ENCODE measurements at places on chromosomes 6 and 20.
A peak's percentile ranks its signal among the peaks of the same experiment; 100 is the strongest.

GRCh38 chr20:62133051-62133845 is 9.9 kb downstream of the PSMA7 start:
- no peak for DNase-seq

DNA sequence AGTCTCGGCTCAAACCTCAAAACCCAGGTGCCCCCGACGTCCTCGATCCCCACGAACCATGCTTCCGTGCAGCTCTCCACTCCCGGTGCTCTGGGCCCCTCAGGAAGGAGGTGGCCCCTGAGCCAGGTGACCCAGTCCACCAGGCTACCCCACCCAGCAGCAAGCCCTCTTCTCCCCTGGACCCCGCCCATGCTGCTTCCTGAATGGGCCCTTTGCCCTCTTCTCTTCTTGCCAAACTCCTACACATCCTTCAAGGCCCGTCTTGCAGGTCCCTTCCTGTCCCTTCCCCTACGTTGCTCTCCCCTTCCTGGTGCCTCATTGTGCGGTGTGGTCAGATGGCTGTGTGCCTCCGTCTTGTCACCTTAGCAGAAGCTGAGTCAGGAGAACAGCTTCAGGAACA is 3.4 kb upstream of the GATA5 start:
- no peak for DNase-seq

- DNase-seq, result peak; percentile 97
Measured at GRCh38 chr20:45890985-45891983, at the start of the genes CTSA and NEURL2. TSS of gene CTSA (plus strand) at chr20:45891335. CDS start at chr20:45891569, 234 bp downstream. TSS of gene NEURL2 (minus strand) at chr20:45891208. CDS start at chr20:45890991, 217 bp downstream.

DNA sequence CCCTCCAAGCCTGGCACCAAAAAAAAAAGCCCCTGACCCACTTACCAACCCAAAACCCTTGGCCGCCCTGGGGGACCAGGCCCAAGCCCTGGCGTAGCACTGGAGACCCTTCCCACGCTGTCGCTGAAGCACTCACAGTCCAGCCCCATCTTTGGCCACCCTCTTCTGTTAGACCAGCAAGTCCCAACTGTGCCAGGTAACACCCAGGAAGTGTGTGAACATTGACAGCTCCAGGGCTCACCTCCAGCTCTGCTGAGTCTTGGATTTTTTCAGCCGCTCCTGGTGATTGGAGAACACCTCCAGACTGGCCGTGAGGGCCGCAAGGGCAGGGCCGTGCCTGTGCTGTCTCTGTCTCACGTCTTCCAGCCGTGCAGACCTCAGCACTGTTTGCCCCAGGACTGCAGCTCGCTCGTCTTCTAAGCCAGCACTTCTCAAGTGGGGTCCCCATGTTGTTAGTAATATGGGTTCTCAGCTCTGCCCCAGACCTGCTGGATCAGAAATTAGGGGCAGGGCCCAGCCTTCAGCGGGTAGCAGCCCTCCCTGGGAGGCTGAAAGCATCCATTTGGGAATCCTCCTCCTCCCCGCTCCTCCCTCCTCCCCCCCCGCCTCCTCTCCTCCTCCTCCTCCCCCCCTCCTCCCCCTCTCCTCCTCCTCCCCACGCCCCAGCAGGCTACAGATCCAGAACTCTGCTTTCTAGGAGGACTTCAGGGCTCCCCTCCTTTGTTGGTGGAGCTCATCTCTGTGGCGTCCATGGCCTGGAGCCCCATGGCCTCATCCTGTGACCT is 18.1 kb downstream of the NPEPL1 start:
- DNase-seq, result peak; percentile 12

- no peak for DNase-seq
Measured at GRCh38 chr6:37513576-37513975, 13.9 kb upstream of the CCDC167 start.

DNA sequence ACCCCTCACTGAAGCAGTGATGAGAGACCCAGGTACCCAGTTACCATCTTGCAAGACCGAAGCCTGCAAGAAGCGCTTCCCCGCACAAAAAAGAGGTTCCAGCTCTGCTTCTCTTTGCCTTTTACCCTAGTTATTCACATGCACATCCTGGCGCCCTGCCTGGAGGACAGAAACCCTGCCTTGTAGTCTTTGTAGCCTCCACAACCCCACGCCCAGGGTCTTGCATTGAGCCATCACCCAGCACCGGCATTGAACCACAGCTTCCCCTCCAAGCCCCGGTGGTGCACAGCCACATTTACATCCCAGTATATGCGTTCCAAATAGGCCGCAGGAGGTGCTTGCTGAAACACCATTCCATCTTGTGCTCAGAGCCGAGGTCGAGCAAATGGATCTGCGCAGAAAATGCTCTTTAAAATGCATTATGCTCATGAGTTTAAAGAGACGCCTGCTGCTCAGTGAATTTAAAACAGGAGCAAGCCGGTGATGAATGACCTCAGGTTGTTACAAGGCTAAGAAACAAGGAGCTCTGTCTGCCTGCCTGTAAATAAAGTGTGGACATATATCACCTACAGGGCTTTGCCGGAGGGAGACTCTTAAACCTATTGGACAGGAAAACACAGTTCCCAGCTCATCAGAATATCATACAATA is 61.7 kb downstream of the GNAS-AS1 start:
- no peak for DNase-seq

- DNase-seq, result no peak
Measured at GRCh38 chr20:15155848-15156401, 818.5 kb upstream of the FLRT3 start.

DNA sequence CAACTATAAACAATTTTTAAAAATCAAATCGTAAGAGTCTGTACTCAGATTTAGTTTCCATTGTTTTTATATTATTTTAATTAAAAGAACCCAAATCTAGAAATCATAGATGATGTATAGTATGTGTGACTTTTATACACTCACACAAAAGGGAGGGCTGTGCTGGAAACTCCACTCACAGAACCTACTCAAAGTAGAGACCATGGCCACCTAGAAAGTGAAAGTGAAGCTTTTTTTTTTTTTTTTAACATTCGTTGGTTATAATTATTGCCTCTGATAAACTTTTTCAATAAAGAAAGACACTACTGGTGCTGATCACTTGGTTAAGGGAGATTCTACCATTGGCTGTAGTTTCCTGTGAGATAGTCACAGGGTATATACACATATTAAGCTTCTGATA is 37.9 kb upstream of the PRL start:
- DNase-seq, result no peak

GRCh38 chr6:42756722-42757121 is 10.8 kb upstream of the TBCC start:
- DNase-seq, result no peak

DNA sequence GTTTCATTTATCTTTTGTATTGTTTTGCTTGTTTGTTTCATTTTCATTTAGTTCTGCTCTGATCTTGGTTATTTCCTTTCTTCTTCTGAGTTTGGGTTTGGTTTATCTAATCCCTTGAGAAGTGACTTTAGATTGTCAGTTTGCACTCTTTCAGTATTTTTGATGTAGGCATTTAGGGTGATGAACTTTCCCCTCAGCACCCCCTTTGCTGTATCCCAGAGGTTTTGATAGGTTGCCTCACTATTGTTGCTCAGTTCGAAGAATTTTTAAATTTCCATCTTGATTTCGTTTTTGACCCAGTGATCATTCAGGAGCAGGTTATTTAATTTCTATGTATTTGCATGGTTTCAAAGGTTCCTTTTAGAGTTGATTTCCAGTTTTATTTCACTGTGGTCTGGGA is 119.6 kb upstream of the SSTR4 start:
- no peak for DNase-seq

DNA sequence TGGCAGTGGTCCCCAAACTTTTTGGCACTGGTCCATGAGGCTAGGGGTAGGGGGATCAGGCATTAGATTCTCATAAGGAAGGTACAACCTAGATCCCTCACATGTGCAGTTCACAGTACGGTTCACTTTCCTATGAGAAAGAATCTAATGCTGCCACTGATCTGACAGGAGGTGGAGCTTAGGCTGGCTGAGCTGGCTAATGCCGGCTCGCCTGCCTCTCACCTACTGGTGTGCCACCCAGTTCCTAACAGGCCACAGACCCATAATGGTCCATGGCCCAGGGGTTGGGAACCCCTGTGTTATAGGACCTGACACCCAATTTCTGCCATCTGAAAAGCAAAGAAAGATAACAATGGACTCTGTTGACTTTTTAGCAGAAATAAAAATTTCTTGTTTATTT is 199.6 kb downstream of the GMPR start:
- DNase-seq, result no peak

- no peak for DNase-seq
Measured at GRCh38 chr20:641516-641875, 11.5 kb downstream of the SRXN1 start.

- DNase-seq, result peak; percentile 55
Measured at GRCh38 chr6:157614026-157614568, 208.9 kb upstream of the SNX9 start.

- DNase-seq, result no peak
Measured at GRCh38 chr6:7921632-7922092, 11.1 kb upstream of the TXNDC5 start.

DNA sequence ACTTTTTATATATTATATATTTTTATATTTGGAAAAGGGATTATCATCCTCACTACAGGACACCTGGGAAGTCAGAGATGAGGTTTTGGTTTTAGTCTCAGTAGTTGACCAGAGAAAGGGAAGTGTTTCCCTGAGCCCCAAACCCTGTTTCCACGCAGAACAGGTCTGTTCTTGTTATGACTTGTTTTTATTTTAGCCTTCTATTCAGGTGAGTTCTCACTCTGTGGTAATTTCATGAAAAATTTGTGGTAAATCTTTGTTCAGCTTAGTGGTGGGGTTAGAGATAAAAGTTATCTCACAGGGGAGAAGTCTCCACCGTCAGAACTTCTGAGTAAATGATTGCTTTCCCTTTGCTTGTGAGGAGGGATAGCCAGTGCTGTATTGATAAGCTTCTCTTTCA is 224.9 kb downstream of the FARS2 start:
- DNase-seq, result no peak

DNA sequence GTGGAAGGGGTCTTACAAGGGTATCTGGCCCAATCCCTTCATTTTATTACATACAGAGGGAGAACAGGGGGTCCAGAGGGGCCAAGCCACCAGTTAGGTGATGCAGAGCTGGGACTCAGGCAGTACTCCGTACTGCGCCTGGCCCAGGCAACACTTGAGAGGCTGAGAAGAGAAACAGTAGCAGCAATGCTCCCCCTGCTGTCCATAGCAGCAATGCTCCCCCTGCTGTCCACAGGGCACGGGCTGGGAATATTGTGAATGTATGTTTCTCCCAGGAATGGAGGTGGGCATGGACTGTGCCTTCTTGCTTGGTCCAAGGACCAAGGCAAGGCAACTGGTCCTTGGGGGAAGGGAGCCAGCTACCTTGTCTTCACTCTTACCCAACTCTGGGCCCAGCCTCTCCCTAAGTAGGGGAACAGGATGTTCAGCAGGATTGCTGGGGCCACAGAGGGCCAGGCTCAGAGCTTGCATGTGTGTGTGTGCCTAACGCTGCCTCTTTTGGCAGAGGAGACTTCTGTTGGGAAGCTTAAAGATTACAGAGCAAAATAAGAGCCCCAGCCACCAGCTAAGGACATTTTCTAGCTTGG is 14.8 kb upstream of the FAM83C start:
- peak; percentile 60 for DNase-seq

DNA sequence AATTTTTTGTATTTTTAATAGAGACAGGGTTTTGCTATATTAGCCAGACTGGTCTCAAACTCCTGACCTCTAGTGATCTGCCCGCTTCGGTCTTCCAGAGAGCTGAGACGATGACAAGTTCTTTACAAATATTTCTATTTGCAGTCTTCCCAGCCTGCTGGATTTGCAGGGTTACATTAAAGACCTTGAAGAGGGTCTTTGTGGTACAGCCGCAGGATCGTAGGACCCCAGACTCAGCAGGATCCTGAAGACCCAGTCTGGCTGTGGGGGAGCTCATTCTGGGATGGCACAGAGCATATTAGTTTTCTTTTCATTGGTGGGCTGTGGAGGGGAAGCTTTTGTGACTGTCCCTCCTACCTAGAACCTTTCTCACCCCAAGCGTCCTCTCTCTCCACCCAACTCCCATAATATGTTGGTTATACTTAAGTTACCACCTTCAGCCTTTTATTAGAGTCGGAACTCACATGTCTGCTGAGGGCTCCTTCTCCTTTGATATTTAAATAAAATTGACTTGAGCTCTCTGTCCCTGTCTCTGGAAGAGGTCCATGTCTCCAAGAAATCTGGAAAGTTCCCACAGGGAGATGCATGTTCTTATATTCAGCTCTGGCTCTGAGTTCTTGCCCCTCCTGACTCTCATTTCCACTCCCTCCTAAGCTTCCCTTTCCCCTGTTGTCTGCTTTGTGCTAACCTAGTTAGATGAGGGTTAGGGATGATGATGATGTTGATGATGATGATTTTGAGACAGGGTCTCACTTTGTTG is 72.0 kb downstream of the TIAM2 start:
- no peak for DNase-seq

DNA sequence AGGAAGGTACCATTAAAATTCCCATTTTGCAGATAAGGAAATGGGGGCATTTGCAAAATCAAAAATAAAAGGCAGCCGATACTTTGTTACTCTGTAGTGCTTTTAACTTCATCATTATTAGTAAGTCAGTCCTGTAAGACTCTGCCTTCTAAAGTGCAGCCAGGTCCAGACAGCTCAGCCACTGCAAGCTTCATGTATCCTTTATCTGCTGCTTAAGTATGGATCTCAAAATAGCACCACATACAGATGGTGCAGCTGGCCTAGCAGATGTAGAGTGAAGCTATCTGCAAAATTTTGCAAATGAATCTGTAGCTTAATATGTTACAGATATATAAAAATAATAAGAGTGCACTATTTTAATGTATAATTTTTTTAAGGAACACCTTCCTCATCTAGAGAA is 53.4 kb downstream of the NUS1 start:
- no peak for DNase-seq

DNA sequence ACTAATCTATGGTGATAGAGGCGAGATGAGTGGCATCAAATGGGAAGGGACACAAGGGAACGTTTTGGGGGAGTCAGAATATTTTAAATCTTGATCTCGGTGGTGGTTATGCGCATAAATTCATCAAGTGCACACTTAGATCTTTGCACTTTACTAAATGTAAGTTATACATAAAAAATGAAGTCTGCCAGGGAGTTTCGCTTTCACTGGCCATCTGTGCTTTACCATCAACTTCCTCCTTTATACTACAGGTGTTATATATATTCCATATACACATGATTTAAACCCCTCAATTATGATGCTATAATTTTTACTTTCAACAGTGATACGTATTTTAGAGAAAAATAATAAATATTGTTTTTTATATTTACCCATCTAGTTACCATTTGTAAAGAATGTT is 97.6 kb upstream of the AKIRIN2 start:
- DNase-seq, result no peak

GRCh38 chr6:33700391-33701050 is 11.0 kb downstream of the UQCC2 start:
- peak; percentile 80 for DNase-seq

GRCh38 chr6:30441171-30441570 is 48.1 kb upstream of the HLA-E start:
- DNase-seq, result no peak

DNA sequence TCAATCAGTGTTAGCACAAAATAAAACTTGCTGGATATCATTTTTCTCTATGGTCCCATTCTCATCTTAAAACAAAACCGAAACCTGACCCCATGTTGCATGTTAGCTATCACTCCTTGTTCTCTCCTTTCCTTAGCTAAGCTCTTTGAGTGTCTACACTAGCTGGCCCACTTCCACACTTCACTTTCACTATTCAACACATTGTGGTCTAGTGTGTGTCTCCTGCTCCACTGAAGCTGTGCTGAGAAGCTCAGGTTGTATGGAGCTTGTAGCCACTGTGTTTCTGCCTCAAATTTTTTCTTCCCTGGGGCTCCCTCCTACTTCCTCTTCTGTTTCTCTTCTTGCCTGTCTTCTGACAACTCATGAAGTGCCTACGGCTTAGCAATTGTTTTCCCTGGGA is 223.0 kb downstream of the NKAIN2 start:
- no peak for DNase-seq

Measured in colonic mucosa (tissue), 4 donors.